ENCODE measurements at places on chromosomes 11 and 22.

GRCh38 chr11:64538501-64538951, 52.5 kb upstream of the SLC22A12 start:
- DNase-seq, result no peak

DNA sequence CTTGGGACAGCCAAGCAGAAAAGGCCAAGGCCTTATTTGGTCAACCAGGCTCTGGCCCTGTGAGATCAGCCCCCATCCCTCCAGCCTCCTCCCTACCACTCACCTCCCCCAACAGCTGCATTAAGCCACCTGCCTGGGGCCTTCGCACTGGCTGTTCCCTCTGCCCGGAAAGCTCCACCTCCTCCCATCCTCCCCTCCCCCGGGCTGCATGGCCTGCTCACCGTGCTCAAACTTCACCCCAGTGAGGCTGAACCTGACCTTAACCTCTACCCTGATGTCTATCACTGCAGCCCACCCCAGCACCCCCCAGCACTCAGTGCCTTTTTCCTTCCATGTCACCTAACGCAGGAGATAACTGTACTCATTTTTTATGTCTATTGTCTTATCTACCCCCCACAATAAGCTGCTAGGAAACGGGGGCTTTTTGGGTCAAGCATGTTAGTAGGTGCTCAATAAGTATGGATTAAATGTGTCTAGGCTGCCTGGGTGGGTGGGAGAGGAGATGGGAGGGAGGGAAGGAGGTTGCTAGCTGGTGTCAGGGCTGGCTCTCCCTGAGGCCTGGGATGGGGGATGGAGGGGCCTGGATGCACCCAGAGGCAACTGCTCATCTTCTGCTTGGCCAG, 912 bp downstream of the PTPRCAP start:
- DNase-seq, result peak; percentile 55

GRCh38 chr11:98507208-98507607, 513.5 kb upstream of the CNTN5 start:
- no peak for DNase-seq

DNA sequence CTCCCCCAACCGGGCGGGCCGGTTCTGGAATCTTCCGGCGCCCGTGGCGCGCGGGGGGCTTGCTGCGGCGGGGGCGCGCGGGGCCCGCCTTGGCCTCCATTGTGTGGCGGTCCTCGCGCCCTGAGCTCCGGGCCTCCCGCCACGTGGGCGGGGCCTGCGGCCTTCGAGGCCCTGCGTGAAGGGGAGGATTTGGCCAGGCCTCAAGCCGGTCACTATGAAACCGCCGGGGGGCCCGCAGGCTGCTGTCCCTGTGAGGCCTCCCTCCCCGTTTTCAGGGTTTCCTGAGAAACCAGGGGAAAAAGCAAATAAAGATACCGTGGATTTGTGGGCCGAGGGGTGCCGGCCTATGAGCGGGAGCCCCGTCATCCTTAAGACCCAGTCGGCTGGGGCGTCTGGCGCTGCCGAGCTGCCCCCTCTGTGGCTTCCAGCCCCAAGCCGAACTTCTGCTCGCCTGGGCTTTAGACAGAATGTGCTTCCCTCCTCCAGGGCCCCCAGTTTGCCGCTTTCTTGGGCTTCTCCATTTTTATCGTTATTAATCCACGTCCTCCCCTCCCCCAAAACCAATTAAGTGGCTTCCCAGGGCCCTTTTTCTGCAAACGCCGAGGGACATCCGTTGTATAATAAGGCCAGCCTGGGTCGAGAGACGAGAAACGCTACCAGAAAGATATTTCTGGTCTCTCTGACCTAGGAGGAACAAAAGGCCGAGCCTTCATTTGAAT, 602 bp downstream of the EWSR1 start:
- DNase-seq, result peak; percentile 68

- DNase-seq, result no peak
Measured at GRCh38 chr11:90908074-90908473, 685.2 kb upstream of the CHORDC1 start.

DNA sequence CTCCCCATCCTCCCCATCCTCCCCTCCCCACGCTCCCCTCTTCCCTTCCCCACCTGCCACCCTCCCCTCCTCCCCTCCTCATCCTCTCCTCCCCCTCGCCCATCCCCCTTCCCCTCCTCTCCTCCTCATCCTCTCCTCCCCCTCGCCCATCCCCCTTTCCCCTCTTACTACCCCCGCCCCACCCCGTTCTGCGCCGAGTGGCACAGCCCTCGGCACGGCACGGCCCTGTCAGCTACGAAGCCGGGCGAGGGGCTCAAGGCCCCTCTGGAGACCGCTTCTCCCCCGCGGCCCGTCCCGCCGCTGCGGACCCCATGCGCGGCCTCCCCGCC, 449.9 kb downstream of the OPCML start:
- peak; percentile 21 for DNase-seq

DNA sequence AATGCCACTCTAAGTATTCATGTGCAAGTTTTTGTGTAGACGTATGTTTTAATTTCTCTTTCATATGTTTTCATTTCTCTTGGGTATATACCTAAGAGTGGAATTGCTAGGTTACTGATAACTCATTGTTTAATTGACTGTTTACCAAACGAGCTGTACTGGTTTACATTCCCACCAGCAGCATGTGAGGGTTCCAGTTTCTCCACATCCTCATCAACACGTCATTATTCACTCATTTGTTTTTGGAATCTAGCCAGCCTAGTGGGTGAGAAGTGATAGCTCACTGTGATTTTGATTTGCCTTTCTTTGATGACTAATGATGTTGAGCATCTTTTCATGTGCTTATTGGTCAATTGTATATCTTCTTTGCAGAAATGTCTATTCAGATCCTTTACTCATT, 4.0 kb downstream of the ANKRD13D start:
- DNase-seq, result peak; percentile 42

DNA sequence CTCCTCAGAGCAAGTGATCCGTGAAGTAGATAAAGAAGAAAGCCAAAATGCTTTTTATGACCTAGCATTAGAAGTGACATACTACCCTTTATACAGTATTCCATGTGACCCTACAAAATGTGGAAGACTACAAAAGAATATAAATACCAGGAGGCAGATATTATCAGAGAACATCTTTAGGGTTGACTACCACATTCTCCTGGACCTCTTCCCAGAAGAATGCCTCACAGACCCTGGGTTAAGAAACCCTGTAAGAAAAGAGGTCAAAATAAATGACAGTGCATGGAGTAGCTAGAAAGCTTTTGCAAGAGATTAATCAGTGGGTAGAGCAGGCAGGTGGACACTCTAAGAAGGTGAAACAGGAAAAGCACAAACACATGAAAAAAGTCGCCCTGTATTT, 69.2 kb downstream of the FANCF start:
- DNase-seq, result peak; percentile 2

DNA sequence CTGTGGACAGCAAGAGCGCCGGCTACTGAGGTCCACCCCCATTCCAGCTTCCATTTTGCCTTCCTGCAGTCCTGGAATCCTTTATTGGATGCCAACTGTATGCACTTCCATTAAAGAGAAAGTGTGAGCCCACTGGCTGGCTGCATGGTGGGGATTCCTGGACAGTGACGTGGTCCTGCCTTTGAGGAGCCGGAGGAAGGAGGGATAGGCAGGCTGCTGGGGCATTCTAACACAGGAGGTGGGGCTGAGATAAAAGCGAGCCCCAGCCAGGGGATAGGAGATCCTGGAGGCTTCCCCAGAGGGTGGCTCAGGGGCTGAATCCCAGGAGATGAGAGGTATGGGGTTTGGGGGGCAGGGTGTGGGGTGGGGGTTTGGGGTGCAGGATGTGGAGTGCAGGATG, 984.7 kb downstream of the BRD1 start:
- DNase-seq, result no peak

DNA sequence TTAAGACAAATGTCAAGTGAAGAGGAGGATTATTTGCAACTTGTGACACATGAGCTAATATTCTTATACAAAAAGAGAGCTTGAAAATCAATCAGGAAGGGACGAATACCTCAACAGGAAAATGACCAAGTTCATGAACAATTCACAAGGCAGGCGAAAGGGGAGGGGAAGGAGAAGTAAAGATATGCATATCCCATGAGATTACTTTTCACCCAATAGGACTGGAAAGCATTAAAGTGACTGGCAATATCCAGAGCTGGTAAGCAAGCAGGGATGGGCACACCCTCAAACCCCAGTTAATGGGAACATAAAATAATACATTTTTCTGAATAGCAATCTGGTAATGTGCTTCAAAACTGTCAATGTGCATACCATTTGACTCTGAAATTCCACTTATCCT, 129.5 kb downstream of the SLC1A2 start:
- peak; percentile 91 for DNase-seq

- no peak for DNase-seq
Measured at GRCh38 chr11:69369945-69370344, 76.0 kb downstream of the MYEOV start.

GRCh38 chr11:68965901-68966853, 14.6 kb downstream of the MRGPRD start:
- no peak for DNase-seq

GRCh38 chr22:28837640-28838039, 37.3 kb upstream of the XBP1 start:
- no peak for DNase-seq

DNA sequence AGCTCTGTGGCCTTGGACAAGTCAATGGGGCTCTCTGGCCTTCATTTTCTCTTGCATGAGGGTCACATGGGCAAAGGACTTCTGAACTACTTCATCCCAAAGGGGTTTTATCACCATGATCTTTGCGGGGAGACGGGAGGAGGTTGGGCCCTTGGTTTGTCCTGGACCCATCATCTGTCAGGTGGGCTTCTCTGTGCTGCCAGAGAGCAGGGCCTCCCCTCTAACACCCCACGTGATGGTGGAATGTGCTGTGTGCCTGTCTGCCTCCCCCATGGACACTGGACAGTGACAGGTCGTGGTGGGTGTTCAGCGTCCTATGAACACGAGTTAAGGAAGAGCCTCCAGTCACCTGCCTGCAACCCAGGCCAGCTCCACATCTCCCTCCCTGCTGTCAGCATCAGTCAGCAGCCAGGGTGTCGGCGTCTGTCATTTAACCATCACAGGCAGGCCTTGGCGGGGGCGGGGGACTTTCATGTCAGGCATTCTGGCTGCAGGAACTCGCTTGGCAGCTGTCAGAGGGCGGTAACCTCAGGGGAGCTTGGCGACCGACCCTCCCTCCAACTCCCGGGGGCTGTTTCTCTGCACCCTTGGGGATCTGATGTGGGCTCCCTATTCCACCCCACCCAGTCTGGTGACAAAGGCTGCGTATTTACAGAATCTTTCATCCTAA, 2.6 kb upstream of the SUN2 start:
- no peak for DNase-seq

DNA sequence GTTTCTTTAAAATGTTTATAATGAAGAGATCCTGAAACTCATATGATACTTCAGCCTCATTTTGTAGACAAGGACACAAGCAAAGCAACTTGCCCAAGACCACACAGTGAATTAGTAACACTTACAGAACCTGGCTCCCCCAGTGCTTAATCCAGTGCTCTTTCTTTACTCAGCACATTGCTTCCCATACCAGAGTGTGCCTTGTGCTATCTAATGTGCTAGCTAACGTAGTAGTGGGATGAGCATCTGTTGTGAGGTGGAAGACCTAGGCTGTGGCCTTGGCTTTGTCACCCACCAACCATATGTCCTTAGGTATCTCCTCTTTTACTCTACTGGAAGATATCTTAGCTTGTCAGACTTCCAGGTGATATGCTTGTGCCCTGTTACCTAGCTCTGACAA, 5.1 kb downstream of the SPCS2 start:
- DNase-seq, result no peak

DNA sequence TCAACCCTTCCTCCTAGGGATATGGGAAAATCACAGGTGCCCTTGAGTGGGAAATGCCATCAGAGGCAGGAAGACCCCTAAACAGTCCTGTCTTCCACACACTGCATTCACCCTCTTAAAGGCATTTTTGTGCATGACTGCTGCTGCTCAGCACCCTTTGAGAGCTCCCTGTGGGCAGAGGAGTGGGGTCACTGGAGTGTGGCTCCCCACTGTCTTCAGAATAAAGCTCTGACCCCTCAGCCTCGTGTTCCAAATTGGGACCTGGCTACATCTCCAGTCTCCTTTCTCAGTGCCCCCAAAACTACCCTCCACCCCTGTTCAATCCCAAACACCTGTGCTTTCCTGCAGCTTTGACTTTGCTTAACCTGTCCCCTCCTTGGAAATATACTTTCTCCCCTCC, 46.6 kb downstream of the CHRDL2 start:
- DNase-seq, result no peak

GRCh38 chr11:10653261-10653660, 40.3 kb downstream of the IRAG1 start:
- DNase-seq, result no peak

GRCh38 chr11:115591380-115591779, 87.2 kb upstream of the CADM1 start:
- DNase-seq, result no peak

- DNase-seq, result no peak
Measured at GRCh38 chr11:11607772-11608171, 14.0 kb downstream of the GALNT18 start.

GRCh38 chr11:101346591-101346990, 217.0 kb upstream of the PGR start:
- peak; percentile 78 for DNase-seq

DNA sequence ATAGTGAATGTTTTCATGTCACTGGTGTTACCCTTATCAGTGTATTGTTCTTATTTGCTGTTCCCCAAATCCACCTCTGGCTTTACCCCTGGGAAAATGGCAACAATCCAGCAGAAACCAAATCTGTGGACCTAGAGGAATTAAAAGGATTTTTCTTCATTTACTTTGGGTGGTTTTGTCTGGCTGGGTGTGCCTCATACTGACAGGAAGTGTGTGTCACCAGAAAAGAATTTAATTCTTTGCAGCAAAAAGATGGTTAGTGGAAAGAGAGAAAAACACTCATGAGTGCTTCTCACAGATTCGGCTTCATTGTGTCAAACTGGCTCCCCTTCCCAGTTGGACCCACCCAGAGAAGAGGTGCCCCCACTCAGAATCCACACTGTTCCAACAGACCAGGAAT, 38.9 kb downstream of the FZD4 start:
- peak; percentile 96 for DNase-seq

GRCh38 chr11:43874738-43875137, 5.9 kb upstream of the ALKBH3 start:
- no peak for DNase-seq

- no peak for DNase-seq
Measured at GRCh38 chr22:37725551-37726240, 28.8 kb downstream of the TRIOBP start.

DNA sequence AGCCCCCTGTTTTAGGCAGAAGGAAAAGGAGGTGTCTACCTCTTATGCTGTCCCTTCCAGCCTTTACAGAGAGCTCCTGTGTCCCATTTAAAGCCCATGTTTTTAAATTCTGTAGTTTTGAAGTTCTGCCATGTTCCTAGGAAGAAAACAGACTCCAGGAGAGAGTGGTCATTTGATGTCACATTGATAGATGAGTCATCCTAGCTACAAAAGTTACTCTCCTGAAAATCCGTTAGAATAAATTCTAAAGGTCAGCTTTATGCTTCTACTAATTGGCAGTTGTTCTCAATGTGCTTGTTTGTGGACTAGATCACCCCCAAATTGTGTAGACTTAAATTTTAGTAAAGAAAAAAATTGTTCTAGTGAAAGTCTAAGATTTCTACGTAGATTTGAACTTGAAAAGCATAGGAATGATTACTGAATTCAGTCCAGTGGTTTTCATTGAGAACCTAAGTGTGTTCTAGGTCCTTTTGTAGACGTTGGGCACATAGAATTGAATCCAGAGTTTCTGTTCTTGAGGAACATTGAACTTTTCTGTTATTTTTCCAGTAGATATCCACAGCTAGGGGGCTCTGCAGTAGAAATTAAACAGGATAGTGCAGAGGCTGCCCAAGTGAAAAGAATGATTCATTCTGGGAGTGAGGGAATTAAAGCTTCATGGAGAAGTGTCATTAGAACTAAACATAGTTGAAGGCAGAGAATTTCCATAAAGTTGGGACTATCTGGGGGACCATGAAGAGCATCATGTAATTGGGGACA, 140.6 kb upstream of the RASSF10 start:
- peak; percentile 57 for DNase-seq

All from fibroblast of skin of back (primary cell).